Endothelial cell (in vitro differentiated cells): ENCODE measurements at places on chromosomes 6 and 20.
A peak's percentile ranks its signal among the peaks of the same experiment; 100 is the strongest.

DNA sequence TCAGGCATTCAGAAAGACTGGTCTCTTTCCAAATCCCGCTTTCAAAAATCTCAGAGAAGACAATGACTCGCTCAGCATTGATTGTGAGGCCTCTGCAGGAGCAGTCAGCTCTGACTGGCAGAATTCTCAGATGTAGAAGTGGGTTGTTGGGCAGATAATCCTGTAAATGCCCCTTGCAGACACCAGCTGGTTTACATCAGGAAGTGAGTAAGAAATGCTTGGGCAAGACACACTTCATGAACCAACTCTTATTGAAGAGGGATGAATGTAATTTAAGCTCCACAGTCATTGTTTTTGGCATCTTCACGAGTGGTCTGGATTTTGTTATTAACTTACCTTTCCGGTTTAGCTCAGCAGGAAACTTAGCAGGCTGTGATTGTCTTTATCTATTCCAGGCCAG is 166.6 kb downstream of the PLCB4 start:
- no peaks in the 10 kb centered on the region for H3K36me3 ChIP-seq
- H3K4me3 ChIP-seq: no peak overlapping the region

DNA sequence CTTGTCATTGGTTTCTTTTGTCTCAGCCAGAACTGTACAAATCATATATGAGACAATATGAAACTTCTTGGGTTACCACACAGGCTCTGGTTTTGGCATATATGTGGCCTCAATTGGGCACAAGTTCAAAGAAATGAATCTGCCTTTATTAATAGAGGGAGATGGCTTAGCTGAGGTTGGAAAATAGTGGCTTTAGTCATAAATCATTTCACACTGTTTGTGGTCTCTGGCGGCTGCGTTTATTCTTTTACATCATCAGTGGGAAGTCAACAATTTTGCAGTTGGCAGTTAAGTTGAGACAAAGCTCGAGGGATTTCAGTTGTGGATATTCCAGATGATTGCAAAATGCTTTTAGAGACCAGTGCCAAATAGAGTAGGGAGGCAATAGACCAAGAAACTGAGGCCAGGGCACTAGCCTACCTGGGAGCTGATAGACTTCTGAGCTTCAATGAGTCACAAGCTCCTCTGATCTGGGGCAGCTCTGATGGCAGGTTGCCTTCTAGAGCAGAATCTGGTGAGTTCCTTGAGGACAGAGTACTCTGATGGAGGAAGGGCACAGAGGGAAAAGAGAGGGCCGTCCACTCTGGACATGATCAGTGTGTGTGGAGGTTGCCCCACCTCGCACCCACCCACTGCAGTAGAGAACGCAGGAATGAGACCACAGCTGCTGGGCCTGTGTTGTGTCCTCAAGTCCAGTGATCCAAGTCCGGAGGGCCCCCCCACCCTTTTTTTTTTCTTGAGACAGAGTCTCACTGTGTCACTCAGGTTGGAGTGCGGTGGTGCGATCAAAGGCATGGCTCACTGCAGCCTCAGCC is 73.5 kb downstream of the ARMC2 start:
- DNase-seq: no peak
- H3K4me3 ChIP-seq: no peak overlapping the region
- H3K4me1 ChIP-seq: peaks cover 39% of the 10 kb centered on the region
- H3K36me3 ChIP-seq: peaks cover 6% of the 10 kb centered on the region
- H3K27ac ChIP-seq: no peak overlapping the region

DNA sequence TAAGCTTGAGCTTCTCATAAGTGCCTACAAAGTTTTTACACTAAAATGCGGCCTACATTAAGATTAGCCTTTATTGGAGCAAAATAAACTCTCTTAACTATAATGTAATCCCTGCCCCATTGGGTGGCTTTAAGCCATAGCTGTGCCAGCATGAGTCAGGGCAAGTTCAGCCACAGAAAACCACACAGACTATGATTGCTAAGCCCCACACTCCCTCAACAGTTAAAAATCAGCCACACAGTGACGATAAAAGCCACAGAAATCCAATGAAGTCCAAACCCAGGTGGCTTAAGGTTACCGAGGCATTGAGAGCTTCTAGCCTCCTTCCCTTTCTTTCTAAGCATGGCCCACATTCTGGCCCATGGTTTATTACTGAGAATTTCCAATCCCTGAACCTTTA is 61.6 kb downstream of the GRM1 start:
- H3K27me3 ChIP-seq: peaks cover 1% of the 10 kb centered on the region
- no peak for DNase-seq
- no peak overlapping the region for H3K27ac ChIP-seq
- no peak overlapping the region for H3K4me3 ChIP-seq
- H3K36me3 ChIP-seq: no peaks in the 10 kb centered on the region
- H3K4me1 ChIP-seq: no peaks in the 10 kb centered on the region

DNA sequence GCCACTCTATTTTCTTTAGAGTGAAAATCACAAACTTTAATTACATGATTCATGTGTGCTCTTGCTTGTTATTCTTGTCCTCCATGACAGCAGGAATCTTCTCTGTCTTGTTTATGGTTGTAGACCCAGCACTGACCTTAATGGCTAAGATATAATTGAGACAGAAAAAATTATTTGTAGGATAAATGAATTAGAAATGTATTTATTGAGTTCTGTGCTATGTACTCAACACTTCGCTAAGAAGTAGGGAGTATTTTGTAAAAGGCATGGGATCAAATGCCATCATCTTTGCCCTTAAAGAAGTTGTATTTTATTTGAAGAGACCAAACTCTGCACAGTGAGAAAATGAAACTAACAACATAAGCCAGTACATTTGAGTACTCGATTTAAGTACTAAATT is 71.2 kb downstream of the CBLN4 start:
- H3K36me3 ChIP-seq: peaks cover under 1% of the 10 kb centered on the region
- H3K27me3 ChIP-seq: peaks cover 3% of the 10 kb centered on the region
- H3K4me1 ChIP-seq: no peaks in the 10 kb centered on the region
- no peak overlapping the region for H3K4me3 ChIP-seq
- no peak for DNase-seq

- no peak for DNase-seq
- peaks cover 11% of the 10 kb centered on the region for H3K4me1 ChIP-seq
- no peak overlapping the region for H3K27ac ChIP-seq
- H3K36me3 ChIP-seq: no peaks in the 10 kb centered on the region
Measured at GRCh38 chr20:58099291-58099935, 129.0 kb downstream of the ANKRD60 start.

- H3K27ac ChIP-seq: no peak overlapping the region
- H3K27me3 ChIP-seq: peaks cover 5% of the 10 kb centered on the region
- H3K4me1 ChIP-seq: peaks cover 19% of the 10 kb centered on the region
- H3K4me3 ChIP-seq: peak overlapping the region; percentile 10
- no peaks in the 10 kb centered on the region for H3K36me3 ChIP-seq
Measured at GRCh38 chr6:168311410-168312124, 8.0 kb downstream of the DACT2 start.

DNA sequence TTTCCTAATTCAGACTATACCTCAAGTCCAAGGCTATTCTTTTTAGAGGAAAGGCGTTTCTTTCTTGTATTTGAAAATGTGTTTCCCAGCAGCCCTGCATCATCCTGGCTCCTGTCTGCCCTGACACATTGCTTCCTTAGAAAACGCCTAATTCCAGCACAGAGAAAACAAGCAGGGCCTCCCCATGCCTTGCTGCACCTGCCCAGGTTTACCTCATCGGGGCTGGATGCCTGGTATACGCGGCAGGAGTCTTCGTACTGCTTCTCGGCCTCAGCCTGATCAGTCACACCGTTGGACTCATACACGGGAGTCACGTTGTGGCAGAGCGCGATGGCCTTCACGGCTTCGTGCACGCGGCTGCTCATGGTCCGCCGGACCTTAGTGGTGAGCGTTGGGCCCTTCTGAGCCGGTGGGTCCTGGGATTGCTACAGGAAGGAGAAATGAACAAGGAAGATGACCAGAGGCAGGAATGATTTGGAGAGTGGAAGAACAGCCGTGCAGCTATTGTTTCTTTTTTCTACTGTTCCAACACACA is 111.4 kb downstream of the ATP9A start:
- H3K27me3 ChIP-seq: peaks cover 3% of the 10 kb centered on the region
- peaks cover 12% of the 10 kb centered on the region for H3K4me1 ChIP-seq
- H3K36me3 ChIP-seq: peaks cover 4% of the 10 kb centered on the region

- no peak overlapping the region for H3K27ac ChIP-seq
- H3K4me3 ChIP-seq: no peak overlapping the region
- no peaks in the 10 kb centered on the region for H3K4me1 ChIP-seq
- no peaks in the 10 kb centered on the region for H3K36me3 ChIP-seq
- DNase-seq: no peak
Measured at GRCh38 chr6:53654745-53655240, 10.8 kb downstream of the KLHL31 start.

- no peak for DNase-seq
- no peak overlapping the region for H3K4me3 ChIP-seq
- H3K27me3 ChIP-seq: no peaks in the 10 kb centered on the region
- H3K4me1 ChIP-seq: no peaks in the 10 kb centered on the region
- H3K27ac ChIP-seq: no peak overlapping the region
- no peaks in the 10 kb centered on the region for H3K36me3 ChIP-seq
Measured at GRCh38 chr6:161394437-161394836, 120.6 kb upstream of the AGPAT4 start.

- H3K36me3 ChIP-seq: no peaks in the 10 kb centered on the region
- DNase-seq: no peak
- peaks cover 23% of the 10 kb centered on the region for H3K4me1 ChIP-seq
- H3K27me3 ChIP-seq: peaks cover 2% of the 10 kb centered on the region
- H3K4me3 ChIP-seq: no peak overlapping the region
Measured at GRCh38 chr6:27141529-27142015, 105.9 kb upstream of the PRSS16 start.

GRCh38 chr6:39169448-39170344 is 54.7 kb upstream of the SAYSD1 start:
- peaks cover 7% of the 10 kb centered on the region for H3K27me3 ChIP-seq
- no peak overlapping the region for H3K27ac ChIP-seq
- no peak for DNase-seq
- peaks cover 5% of the 10 kb centered on the region for H3K4me1 ChIP-seq
- H3K4me3 ChIP-seq: no peak overlapping the region
- no peaks in the 10 kb centered on the region for H3K36me3 ChIP-seq

GRCh38 chr6:23302514-23302913 is 733.1 kb downstream of the HDGFL1 start:
- H3K4me1 ChIP-seq: peaks cover 5% of the 10 kb centered on the region
- DNase-seq: no peak
- H3K36me3 ChIP-seq: no peaks in the 10 kb centered on the region
- no peak overlapping the region for H3K27ac ChIP-seq
- H3K27me3 ChIP-seq: no peaks in the 10 kb centered on the region
- H3K4me3 ChIP-seq: no peak overlapping the region

DNA sequence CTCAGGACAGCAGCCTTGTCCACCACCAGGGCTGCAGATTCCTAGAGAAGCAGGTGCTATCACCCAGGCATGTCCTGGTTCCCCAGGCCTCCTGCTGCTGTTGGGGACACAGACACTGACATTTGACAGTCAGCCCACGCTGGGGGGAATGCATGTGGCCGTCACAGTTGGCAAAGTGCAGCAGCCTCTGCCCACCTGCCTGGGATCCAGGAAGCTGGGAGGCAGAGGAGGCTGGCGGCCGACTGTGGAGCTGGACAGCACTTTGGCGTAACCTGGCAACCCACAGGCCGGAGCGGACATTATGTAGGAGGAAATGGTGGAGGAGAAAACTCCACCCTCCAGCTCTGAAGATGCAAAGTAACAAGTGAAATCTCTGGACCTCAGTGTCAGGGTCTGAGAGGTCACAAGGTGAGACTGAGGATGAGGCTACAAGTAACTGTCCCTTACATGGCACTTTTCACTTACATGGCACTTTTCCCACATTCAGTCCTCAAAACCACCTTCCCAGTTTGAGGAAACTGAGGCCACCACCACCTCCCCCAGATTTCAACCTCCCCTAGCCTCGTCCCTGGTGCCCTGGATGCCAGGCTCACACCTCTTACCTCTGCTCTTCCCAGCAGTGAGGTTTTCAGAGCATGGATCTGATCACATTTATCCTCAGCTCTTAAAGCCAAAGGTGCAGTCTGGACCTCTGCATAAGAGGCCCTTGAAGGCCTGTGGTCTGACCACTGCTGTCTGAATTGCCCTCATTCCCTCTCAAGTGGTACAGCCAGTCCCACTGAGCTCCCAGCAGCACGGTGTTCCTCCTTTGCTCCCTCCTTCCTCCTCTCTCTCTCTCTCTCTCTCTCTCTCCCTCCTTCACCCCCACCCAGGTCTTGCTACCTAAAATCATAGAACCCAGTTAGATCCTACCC is 8.7 kb downstream of the MAP1LC3A start:
- H3K36me3 ChIP-seq: peaks cover 10% of the 10 kb centered on the region
- DNase-seq: no peak
- H3K4me3 ChIP-seq: no peak overlapping the region
- peaks cover 18% of the 10 kb centered on the region for H3K4me1 ChIP-seq
- peaks cover 2% of the 10 kb centered on the region for H3K27me3 ChIP-seq
- peak overlapping the region; percentile 57 for H3K27ac ChIP-seq

DNA sequence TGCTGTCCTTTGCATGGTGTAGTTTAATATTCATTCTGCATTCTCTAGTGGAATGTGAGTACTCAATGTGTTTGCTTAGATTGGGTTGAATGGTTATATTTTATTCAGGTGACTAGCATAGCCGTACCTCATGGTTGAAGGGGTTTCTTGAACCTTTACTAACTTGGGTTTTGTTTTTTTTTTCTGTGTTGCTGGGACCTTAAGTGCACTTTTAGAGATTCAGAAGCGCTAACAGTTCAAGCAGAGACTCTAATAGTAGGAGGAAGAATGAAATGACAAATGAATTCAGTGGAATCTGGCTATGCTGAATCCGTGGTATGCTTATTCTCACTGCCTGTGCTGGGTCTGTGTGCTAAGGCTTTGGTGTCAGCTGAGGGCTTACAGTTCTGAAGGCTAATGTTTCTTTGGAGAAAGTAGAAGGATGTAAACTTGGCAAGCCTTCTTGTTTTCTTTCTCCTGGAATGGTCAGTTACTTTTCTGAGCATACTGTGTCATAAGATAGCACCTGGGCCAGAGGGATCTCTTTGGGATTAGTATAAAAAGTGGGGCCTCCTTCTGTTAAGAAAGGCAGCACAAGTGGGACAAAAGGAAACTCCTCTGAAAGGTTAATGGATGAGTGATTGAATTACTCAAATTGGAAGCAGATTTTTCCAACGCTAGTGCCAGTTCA is 28.7 kb downstream of the RNF144B start:
- H3K27me3 ChIP-seq: peaks cover 3% of the 10 kb centered on the region
- H3K4me3 ChIP-seq: no peak overlapping the region
- DNase-seq: no peak
- H3K4me1 ChIP-seq: peaks cover 5% of the 10 kb centered on the region
- peaks cover 4% of the 10 kb centered on the region for H3K36me3 ChIP-seq

- no peak for DNase-seq
- peaks cover 2% of the 10 kb centered on the region for H3K27me3 ChIP-seq
- H3K27ac ChIP-seq: no peak overlapping the region
- no peak overlapping the region for H3K4me3 ChIP-seq
- peaks cover 2% of the 10 kb centered on the region for H3K36me3 ChIP-seq
- no peaks in the 10 kb centered on the region for H3K4me1 ChIP-seq
Measured at GRCh38 chr6:56019973-56020372, 144.6 kb upstream of the BMP5 start.

GRCh38 chr20:768426-768978 is at the start of gene SLC52A3:
TSS of gene SLC52A3 (minus strand) at chr20:768500. CDS start at chr20:765774, 2,726 bp downstream.
- peak within 1 kb of the TSS; percentile 66 for H3K4me3 ChIP-seq
- peaks cover 3% of the 10 kb centered on the region for H3K36me3 ChIP-seq
- no peak within 1 kb of the TSS for H3K27ac ChIP-seq
- H3K4me1 ChIP-seq: peaks cover 9% of the 10 kb centered on the region
- peaks cover 4% of the 10 kb centered on the region for H3K27me3 ChIP-seq

GRCh38 chr6:120214088-120214499 is 864.5 kb upstream of the MAN1A1 start:
- no peak overlapping the region for H3K27ac ChIP-seq
- H3K4me3 ChIP-seq: no peak overlapping the region
- H3K27me3 ChIP-seq: no peaks in the 10 kb centered on the region
- no peak for DNase-seq
- peaks cover 3% of the 10 kb centered on the region for H3K4me1 ChIP-seq

- H3K4me3 ChIP-seq: no peak overlapping the region
- peaks cover 7% of the 10 kb centered on the region for H3K27me3 ChIP-seq
- H3K36me3 ChIP-seq: no peaks in the 10 kb centered on the region
- peaks cover 1% of the 10 kb centered on the region for H3K4me1 ChIP-seq
- no peak for DNase-seq
- no peak overlapping the region for H3K27ac ChIP-seq
Measured at GRCh38 chr6:169984181-169985120, 233.0 kb downstream of the ERMARD start.
